NB4 (cell line): ENCODE measurements at places on chromosomes 4 and X.

- DNase-seq: no peak
Observed at GRCh38 chrX:72604112-72604511, 31.5 kb upstream of the HDAC8 start.

DNA sequence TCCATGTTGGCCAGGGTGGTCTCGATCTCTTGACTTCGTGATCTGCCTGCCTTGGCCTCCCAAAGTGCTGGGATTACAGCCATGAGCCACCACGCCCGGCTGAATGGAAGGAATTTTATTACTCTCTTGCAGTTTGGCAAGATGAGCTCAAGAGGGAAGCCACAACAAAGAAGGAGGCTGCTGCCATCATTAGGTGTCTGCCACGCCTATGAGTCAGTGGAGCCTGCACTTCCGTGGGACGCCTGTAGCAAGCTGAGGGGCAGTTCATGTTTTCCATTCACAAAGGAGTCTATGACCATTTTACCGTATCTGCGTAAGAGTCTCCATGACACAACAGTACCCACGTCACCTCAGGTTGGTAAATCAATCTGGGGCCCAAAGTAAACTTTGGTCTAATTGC lies 51.2 kb upstream of the CHRNA9 start:
- peak; percentile 61 for DNase-seq

GRCh38 chrX:81390237-81390636 lies 188.3 kb downstream of the SH3BGRL start:
- no peak for DNase-seq

DNA sequence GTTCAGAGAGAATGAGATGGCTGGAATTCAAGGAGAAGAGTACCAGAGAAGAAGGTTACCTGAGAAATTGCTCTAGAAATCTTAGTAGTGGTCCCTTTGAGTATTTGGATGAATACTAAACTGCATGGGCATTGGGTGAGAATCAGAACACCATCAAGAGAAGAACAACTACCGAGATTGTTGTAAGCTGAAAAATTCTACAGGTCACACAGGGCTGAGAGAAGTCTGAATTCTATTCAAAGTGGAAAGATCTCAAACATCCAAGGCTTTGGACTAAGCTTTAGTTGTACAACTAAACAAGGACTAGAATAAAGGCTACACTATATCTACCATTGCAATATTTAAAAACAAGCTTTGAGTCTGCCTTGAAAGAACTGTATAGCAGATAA lies 40.8 kb downstream of the LRBA start:
- no peak for DNase-seq

DNA sequence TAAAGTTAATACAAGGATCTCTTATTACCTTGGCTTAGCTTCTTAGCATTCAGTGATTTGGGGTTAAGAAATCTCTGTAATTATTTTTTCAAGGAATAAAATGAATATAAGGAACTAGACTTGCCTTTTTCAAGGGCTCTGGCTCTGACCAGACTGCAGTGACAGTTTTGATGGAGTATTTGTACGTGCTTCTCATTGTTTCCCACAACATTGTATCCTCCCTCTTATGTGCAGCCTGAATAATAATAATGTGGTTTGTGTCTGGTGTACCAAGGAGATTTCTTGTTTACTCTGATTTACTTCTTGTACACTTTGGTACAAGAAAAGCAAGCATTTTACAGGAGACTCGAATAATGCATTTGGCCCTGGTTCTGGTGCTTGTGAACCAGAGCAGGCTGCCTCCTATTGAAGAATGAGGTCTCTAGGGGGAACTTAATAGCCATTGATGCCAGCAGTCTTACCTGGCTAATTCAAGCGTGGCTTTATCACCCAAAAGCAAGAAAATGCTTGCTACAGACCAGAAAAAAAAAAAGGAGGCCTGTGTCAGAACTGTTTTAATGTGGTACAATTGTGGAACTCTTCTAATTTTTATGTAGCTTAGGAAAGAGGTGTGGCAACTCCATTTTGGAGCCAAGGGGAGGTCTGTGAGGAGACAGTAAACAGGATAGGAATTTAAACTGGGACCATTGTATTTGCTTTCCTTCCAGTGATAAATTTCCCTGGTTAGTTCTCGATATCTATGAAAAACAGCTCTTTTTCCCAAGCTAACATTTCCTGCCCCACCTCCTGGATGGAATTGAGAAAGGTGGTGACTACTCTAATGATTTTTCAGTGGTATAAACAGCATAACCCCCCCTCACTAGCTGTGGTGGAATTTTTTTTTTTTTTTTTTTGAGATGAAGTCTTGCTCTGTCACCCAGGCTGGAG lies 5.6 kb downstream of the OTC start:
- no peak for DNase-seq

DNA sequence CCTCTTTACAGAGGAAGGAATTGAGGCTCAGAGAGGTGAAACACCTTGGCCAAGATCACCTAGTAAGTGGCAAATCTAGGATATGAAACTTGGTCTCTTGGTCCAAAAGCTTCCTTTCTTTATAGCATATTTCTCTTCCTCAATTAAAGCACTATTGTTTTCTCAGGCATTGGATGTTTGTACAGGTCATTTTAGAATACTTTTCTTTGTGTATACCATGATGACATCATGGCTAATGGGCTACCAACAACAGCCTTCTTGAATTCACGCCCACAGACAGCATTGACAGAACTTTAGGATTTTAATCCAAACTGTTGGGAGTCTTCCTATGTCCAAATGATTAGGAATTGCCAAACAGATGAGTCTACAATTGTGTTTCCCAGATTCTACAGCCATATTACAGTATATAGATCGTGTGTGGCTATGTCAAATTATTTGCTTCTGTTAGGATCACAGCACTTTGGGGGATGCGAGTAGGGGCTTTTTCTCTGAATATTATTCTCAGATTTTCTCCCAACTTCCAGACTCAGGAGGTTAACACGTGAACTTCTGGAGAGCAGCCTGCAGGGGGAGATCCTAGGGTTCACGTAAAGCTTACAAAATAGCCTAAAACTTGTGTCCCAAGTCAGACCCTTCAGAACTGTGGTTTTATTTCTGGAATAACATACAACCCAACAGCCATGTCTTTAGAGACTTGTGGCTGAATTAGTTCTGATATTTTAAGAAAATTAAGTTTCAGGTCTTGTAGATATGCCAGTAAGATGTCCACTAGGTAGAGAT lies 191.8 kb downstream of the SHROOM3 start:
- DNase-seq: peak; percentile 4

GRCh38 chr4:40423735-40424134 lies 88.6 kb downstream of the CHRNA9 start:
- DNase-seq: no peak

DNA sequence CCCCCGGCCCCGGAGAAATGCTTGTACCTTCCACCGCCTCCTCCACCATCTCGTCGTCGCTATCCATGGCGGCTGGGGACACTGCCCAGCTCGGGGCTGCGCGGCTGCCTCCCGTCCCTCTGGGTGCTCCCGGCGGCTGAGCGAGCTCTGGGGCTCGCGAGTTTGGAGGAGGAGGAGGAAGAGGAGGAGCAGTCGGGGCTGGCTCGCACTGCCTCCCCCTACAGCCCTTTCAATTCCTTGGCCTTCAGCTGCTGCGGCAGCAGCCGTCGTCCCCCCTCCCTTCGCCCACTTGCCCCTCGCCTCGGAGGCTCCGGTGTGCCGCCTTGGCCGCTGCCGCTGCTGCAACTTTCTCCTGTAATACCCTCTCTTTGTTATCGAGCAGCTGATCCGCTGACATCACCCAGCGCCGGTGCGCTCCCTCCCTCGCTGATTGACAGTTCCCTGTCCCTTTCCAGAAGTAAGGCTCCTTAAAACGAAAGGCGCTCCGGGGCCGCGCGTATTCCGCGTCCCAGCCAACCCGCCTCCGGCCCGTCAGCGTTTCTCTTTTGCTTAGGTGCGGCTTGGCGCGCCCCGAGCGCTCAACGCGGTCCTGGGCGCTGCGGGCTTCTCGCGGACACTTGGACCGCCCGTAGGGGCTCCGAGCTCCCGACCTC lies at the start of gene SETD7:
TSS of gene SETD7 (minus strand) at position 149 of the 653 bp plus-strand sequence. CDS start at position 67, 82 bp downstream.
- peak; percentile 77 for DNase-seq
